LoVo (cell line): ENCODE measurements at places on chromosomes 4 and X.

DNA sequence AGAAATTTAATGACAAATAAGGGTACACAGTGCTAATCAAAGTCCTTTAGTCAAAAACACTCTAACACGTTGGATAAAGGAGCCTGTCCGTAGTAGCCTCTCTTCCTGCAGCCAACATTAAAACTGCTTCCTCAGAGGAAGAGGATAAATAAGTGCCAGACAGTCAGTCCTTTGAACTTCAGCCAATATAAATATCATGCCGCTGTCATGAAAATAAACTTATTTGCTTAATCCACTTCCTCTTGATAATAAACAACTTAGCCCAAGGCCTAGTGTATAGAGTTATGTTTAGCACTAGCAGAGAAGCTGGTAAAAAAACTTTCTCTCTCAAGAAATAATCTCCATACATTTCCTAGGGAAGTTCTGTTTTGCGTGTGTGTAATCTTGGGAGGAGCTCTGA is 196.7 kb downstream of the HS3ST1 start:
- DNase-seq, result peak; percentile 51

DNA sequence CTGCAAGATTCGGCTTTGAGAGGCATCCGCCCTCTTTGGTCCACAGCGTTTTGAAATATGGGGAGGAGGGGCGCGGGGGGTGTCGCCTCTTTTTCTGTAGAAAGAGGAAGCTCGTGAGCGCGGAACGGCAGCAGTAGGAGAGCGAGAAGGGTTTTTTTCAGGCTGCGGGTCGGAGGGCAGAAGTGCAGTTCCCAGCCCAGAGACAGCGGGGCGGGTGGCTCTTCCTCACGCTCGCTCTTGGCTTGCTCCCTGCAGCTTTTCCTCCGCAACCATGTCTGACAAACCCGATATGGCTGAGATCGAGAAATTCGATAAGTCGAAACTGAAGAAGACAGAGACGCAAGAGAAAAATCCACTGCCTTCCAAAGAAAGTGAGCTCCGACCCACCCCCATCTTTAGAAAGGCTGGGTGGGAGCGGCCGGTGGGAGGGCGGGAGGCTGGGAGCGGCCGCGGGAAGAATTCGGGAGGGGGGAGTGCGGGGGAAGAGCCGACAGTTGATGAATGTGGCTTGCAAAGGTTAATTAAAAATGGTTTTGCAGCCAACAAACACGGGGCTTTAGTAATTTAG is 1.2 kb downstream of the TMSB4X start:
- DNase-seq, result peak; percentile 34

GRCh38 chrX:42948723-42949657 is 171.0 kb upstream of the PPP1R2C start:
- DNase-seq, result no peak

GRCh38 chr4:10344824-10345223 is 112.4 kb downstream of the ZNF518B start:
- no peak for DNase-seq
